ENCODE measurements at places on chromosomes 4 and X.

DNA sequence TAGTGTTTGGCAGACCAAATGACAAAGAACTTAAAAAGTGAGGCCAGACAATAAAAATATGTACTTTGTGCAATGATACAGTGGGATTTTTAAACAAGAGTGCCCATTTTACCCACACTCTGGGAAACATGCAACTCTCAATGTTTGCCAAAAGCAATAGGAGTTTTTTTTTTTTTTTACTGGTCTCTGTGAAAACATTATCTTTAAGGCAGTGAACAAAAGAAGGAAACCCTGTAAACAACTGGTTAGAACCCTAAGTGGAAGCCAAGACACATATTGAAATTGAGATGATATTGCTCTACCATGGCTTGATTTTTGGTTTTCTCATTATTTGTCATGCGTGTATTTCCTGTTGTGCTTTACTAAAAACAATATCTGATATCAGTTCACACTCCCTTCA, 67.2 kb upstream of the PPP3CA start:
- no peak for DNase-seq

DNA sequence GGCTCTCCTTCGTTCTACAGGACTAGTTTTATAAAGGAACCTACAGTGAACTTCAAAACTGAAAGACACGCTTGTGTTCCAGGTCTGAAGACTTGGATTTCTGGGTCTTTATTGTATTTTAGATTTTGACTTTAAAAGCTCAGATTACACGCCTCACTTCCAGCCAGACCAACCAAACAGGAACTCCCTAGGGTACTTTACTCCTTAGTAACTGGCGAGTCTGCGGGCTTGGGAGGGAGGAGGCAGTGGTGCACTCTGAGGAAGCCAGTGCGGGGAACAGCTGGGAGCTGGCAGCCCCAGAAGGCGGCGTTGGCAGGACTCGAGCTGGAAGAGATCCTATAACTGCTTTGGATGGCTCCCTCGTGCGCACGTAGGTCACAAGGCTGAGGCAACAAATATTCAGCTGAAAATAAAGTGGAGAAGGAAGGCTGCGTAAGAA, 391 bp upstream of the PHKA1 start:
- DNase-seq: peak; percentile 20

DNA sequence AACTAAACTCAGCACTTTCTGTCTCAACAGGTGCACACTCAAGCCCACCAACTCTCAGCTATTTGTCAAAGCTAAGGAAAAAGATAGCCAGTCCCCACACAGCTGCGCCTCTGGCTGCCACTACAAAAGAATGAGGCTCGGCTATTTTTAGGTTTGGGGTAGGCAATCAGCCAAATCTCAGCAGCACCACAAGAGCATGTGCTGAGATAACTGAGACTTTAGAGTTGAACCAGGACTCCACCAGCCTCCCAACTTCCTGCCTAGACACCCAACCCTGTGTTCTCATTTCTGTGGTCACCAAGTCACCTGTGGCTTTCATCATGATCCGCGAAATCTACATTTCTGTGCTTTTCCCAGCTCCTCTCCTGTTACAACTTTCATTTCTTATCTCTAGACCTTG, 28.0 kb downstream of the DMD start:
- DNase-seq: no peak

DNA sequence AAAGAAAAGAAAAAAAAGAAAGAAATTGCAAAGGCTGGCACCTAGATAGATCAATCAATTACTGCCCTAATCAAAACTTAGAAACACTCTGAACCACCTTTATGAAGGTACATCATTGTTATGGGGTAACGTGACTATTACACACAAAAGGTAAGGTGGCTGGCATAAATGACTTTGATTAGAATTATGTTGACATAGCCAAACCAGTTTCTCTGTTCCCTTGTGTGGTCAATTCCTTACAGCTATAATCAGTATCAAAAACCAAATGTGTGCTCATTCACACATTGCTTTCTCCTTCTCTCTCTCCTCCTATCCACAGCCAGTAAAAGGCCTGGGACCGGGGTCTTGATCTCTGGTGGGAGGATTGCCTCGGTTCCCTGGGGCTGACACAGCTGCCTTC, 48.7 kb downstream of the RHOH start:
- DNase-seq: no peak

DNA sequence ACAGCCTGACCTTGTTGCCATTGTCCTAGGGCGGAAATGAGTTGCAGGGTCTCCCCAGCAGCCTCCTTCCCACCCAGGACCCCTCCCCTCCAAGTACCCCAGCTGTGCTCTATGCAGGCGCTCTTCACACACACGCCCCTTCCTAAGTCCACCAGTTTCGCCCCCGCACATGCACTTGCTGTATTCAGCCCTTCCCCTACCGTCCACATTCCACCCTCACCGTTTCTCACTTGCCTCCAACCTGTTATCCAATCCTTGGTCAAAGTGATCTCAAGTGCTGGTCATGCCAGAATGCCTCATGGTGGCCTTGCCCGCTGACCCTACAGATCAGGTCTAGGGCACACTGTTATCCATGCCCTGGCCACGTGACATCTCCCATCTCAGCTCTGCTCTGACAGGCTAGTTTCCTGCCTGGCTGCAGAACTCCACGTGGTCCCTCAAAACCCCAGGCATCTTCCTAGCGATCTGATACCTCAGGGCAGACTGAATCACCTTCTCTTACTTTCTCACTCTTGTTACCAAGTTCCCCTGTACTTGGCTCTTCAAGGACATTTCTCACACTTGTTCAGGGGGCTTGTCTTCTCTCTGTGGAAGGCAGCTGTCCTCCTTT, 39.7 kb downstream of the NSG1 start:
- DNase-seq: no peak

- no peak for DNase-seq
Measured at GRCh38 chr4:109511414-109511813, 48.6 kb upstream of the MCUB start.

GRCh38 chr4:81421346-81422218, 50.1 kb downstream of the RASGEF1B start:
- no peak for DNase-seq

- no peak for DNase-seq
Measured at GRCh38 chr4:5012244-5012898, 6.9 kb downstream of the CYTL1 start.

- DNase-seq: no peak
Measured at GRCh38 chrX:123450222-123450621, 266.1 kb downstream of the GRIA3 start.

GRCh38 chrX:150790021-150790420, 96.8 kb downstream of the MTMR1 start:
- DNase-seq: no peak

- no peak for DNase-seq
Measured at GRCh38 chrX:85994797-85995196, 52.6 kb downstream of the CHM start.

DNA sequence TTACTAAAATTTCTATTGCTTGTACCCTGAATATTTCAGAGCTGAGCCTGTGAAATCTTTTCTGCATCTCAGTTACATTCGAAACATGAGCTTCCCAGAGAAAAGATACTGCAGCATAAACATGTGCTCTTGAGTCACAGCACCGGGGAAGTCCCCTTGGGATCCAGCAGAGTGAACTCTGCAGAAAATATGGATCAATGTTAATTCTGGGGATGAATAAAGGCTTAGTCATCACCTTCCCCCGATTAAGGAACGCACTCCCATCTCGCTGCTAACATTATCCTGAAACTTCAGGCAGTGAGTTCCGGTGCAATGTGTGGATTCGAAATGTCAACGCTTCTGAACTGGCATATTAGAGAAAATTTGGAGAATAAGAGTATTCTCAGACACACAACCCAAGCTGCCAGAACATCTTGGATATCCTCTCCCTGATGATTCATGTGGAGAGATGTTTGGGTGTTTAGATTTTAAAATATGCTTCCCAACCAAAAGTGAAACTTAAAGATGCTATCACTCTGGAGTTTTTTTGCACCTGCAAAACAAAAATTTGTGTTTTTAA, 90.8 kb downstream of the IRF2 start:
- peak; percentile 93 for DNase-seq

- DNase-seq: peak; percentile 15
Measured at GRCh38 chrX:71128915-71129765, 10.7 kb downstream of the MED12 start.

DNA sequence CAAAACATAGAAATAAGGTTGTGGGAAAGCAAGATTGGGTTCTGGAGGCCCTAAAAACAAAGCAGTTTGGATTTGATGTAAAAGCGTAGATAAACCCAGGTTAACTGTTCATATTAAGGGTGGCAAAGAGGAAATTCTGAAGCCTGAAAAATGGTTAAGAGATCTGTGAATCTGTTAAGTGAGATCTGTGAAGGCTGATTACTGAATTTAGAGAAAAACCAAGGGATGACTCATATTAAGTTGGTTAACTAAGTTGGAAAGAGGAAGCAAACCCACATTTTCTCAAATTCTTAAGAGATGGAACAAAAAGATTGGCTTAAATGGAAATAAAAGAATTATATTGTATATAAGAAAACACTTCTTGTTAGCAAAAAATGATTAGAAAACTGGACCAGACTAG, 22.8 kb downstream of the GPAT3 start:
- no peak for DNase-seq

DNA sequence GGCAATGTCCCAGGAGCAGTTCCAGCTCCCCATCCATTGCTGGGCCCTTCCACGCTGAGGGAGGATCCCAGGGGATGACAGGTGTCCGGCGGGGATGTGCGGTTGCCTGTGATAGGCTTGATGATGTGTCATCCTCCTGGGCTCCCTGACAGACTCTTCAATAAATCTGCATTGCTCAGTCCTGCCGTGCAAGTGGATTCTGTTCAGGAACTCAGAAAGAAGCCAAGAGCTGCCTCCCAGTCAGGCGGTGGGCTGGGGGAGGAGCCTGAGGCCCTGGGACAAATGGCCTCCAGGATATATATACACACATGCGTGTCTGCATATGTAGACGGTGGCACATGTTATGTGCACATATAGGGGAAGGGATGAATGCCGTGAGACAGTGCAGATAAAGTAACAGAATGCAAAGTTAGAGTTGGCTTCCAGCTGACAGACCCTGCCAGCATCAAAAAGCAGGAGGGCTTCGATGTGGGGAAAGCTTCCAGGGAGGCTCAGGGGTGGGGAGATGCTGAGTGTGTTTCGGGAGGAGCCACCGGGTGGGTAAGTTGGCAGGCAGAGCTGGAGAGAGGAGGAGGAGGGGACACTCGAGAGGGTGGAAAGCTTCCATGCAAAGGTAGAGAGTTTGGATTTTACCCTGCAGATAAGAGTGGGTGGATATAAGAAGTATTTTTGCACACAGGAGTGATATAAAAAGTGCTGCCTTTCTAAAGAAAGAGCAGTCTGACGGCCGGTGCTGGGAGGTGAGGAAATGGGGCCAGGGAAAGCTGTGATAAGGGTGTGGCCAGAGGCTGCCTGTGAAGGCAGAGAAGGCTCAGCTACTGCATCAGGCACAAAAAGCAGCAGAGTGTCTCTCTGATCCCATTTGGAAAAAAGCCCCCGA, 28.5 kb upstream of the CRMP1 start:
- DNase-seq: no peak

- no peak for DNase-seq
Measured at GRCh38 chr4:188005561-188005960, 10.0 kb downstream of the ZFP42 start.

DNA sequence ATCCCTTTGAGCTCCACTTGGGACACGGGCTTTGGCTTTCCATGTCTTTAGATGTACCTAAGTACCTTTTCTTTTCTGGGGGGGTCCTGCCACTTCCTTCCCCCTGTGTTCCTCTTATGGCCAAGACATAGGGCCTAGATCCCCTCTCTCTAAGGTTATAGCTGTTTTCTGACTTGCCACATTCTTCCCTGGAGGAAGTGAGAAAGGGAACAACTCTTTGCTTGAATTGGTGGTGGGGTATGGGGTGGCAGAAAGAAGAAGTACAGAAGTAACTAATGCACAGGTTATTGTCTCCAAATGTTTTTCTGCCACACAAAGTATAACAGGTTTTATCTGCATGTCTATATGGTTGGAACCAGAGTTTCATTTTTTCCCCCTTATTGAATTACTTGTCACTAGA, 29.7 kb upstream of the DIPK2B start:
- no peak for DNase-seq

- no peak for DNase-seq
Measured at GRCh38 chr4:141301216-141301615, 80.5 kb downstream of the ZNF330 start.

DNA sequence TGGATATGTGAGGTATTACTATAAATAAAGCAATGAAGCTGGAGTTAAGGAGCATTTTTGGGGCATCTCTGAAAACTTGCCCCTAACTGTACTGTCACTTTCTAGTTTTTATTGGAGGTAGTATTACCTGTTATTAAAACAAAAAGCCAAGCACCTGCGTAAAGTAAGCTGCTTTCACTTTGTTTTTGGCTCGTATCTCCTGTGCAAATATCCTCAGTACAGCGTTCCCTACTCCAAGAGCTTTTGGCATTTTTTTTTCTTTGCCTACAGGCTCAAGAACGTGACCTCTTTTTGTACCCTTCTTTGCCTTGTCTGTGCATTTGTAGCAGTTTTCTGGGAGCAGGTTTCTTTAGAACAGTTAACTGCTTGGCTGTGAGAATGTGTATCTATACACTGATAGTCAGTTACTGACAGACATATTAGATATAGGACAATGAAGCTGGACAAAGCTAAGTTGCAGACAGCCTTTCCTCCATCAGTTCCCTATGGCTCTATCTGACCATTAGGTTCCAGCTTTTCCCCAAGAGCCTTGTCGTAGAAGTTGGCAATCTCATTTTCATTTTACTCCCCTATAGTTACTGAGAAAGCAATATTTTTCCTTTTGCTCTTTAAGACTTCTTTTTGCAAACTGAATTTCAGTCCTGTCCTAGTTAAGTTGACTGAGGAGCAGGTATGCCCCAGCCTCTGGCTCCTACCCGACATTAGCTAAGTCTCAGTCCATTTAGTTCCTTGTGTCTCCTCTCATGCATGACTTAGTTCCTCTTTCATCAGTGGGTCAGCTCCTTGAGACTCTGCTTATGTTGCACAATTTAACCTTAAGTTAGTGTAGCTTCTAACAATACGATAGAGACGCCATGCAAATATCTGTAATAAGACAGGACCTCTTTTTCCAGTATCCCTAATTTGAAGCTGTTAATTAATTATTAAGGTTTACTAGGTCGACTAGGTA, 71.5 kb upstream of the HPRT1 start:
- DNase-seq: no peak

DNA sequence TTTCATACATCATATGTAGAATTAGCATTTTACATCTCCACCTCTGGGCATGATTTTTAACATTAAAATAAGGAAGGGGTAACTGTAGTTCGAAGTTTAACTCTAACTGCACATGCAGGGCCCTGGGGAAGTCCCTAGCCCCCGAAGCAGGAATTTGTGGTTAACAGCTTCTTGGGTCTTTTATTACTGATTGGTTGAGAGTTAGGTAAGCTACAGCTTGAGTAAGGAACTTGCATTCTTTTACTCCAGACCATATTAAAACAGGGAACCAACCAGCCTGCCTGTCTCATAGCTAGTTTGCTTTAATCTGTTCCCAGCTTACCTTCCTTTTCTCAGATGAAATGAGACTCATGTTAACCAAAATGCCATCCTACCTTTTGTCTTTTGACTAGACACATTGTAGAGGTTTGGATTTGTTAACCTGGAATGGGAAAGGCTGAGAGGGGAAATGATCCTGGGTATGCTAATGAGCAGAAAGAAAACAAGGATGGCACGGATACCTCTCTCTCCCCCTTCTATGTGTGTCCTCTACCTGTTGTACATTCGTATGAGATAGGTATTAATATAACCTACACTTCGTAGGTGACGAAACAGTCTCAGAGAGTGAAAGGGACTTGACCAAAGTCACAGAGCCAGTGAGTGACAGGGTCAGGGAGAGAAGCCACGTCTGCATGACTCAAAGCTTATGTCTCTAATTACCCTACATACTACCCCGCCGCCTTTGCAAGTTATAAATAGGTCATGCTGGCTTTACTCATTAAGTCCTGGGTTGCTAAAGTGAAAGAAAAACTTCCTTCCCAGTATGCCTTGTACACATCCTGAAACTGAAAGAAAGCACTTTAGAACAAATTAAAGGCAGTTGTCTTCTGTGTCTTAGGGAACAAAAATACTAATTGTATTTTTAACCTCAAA, 119.5 kb upstream of the AFF2 start:
- DNase-seq: peak; percentile 20
